NCI-H146 (cell line): ENCODE measurements at places on chromosomes 16 and 17.

- DNase-seq = no peak
These were observed 92.5 kb upstream of the RBL2 start for GRCh38 chr16:53341792-53342191.

- no peak for DNase-seq
These were observed 49.4 kb upstream of the GSG1L start for GRCh38 chr16:28112908-28113307.

DNA sequence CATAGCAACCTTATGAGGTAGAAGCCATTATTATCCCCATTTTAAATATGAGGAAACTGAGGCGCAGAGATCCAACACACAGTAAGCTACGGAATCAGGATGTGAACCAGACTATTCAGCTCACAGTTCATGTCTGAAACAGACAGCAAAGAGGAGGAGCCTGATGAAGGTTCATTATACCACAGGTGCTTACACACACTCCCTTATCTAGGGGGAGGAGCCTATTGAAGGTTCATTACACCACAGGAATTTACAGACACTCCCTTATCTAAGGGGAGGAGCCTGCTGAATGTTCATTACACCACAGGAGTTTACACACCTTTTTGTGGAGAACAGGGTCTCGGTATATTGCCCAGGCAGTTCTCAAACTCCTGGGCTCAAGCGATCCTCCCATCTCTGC is 21.9 kb downstream of the C16orf95 start:
- no peak for DNase-seq

- no peak for DNase-seq
These were observed 151.1 kb downstream of the KCNJ18 start for GRCh38 chr17:21843318-21843865.

DNA sequence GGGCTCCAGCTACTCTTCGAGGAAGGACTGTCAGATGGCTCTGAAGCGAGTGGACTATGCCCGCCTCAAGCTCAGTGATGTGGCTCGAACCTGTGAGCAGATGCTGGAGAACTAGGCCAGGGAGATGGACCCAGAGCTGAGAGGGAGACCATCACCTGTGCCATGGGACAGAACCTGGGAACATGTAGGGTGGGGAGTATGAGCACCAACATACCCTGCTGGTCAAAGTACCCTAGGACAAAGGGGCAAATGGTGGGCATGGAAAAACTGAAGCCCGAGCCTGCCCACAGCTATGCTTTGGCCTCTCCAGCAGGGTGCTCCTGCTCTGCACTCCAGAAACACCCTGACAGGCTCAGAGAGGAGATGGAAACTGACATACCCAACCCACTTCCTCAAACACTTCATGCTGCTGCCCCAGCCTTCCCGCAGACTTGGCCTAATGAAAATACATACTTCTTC is 1.9 kb downstream of the MED11 start:
- no peak for DNase-seq

DNA sequence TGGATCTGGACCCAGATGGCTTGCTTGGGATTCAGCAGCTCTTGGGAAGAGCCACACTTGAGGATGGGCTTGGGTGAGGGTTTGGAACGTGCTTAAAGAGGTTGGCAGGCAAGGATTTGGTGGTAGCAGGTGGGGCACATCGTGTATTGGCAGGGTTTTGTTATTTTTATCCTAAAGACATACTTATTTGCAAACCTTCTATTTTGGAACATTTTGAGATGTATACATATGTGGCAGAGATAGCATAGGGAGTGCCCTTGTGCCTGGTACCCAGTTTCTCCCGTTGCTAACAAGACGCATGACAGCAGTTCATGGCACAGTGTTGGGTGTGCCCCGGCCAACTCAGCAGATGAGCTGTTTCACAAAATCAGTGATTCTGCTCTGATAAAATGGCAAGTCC is 9.1 kb downstream of the BANP start:
- DNase-seq = no peak

DNA sequence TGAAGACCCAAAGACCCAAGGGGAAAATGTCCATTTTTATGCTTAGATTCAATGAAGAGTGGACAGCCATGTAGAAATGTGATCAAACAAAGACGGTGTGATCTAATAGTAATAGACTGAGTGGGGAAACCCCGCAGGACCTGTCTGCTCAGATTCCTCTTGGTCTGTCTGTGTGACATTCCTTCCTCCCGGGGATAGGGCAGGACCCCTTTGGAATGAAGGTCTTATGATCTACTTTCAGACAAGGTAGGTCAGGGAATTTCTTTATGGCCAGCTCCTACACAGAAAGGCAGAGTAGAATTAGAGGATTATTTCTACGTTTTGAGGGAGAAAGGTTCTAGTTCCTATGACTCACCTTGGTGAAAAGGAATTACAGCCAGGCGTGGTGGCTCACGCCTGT is 267.6 kb downstream of the STX8 start:
- no peak for DNase-seq

DNA sequence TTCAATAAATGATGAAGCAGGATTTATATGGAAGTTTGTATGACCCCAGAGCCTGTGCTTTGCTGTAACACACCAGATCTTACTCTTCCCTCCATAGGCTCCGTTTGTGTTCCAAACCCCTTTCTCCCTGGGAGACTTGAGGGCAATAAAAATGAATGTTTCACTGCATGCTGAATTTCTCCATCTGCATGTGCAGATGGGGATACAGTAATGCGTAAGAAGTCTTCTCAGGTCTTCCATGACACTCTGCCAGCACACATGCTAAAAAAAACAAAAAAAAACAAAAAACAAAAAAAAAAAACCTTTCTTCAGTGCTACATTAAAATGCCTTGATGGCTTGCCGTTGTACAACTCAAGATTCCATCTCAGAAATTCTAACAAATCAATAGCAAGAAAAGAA is 170.2 kb upstream of the ANKFN1 start:
- no peak for DNase-seq

GRCh38 chr17:72517413-72518158 is 396.8 kb downstream of the SOX9 start:
- no peak for DNase-seq

DNA sequence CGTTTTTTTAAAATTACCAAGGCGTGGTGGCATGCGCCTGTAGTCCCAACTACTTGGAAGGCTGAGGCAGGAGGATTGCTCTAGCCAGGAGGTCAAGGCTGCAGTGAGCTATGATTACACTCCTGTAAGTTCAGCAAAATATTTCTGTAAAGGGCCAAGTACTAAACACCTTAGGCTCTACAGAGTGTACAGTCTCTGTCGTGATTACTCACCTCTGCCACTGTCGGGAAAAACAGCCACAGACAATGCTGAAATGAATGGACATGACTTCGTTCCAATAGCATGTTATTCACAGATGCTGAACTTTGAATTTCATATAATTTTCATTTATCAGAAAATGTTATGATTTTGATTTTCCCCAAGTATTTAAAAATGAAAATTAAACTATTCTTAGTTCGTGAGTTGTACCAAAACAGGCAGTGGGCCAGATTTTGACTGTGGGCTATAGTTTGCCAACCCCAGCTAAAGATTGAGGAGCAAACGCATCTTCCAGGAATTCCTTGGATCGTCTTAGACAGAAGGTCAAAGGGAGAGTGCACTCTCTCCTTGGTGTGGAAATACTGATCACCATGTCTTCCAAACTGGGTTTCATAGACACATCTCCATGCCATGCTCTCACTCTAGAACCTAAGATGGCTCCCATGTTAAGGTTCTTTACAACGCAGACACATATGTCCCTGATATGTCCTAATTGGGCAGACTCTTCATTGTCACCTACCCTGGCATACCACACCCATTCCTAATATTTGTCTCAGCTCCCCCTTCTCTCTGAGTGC is 89.5 kb downstream of the MARF1 start:
- DNase-seq = no peak

- DNase-seq = no peak
These were observed 27.3 kb upstream of the COG7 start for GRCh38 chr16:23480257-23480656.

DNA sequence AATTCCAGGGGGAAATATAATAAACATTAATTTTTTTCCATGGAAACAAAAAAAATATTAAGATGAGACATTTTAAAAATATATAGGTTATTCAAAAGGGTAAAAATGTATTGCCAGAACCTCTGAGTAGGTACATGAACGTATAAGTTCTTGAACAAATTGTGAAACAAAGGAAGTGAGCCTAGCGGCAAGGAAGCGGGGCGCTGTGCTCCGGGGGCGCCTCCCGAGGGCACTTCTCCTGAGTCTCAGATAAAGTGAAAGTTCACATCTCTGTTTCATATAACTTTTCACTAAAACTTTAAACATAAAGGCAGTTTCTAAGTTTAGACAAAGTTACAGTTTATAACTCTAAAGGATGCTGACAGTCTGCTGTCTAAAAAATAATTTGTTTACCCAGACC is 52.3 kb downstream of the TNRC6C start:
- no peak for DNase-seq

GRCh38 chr16:5490499-5490898 is 392.9 kb upstream of the EEF2KMT start:
- peak; percentile 21 for DNase-seq

DNA sequence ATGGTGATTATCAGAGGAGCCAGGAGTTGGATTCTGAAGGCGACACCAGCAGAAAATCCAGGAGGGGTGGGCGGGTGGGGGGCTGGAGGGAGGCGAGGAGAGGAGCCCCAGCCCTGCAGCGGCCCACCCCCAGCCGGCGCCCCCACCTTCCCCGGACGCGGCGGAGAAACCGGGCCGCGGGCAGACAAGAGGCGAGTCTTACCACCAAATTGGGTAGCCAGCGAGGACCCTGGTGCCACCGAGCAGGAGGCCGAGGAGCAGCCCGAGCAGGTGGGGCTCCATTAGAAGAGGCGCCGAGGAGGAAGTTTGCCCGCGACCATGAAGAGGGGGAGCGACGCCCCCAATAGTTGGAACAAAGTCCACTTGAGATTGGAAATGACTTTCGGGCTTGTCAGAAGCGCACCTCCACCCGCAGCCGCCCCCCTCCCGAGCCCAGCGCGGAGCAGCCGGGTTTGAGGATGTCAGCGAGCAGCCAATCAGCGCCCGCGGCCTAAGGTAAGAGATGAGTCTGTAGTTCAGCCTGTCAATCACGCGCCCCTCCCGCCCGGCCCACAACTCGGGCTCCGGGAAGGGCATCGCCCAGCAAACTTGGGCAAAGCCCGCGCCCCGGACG is at the start of gene WNT3:
WNT3 (minus strand) TSS at position 377 of the 613 bp plus-strand sequence; CDS start at position 282, 95 bp downstream.
- peak; percentile 42 for DNase-seq

DNA sequence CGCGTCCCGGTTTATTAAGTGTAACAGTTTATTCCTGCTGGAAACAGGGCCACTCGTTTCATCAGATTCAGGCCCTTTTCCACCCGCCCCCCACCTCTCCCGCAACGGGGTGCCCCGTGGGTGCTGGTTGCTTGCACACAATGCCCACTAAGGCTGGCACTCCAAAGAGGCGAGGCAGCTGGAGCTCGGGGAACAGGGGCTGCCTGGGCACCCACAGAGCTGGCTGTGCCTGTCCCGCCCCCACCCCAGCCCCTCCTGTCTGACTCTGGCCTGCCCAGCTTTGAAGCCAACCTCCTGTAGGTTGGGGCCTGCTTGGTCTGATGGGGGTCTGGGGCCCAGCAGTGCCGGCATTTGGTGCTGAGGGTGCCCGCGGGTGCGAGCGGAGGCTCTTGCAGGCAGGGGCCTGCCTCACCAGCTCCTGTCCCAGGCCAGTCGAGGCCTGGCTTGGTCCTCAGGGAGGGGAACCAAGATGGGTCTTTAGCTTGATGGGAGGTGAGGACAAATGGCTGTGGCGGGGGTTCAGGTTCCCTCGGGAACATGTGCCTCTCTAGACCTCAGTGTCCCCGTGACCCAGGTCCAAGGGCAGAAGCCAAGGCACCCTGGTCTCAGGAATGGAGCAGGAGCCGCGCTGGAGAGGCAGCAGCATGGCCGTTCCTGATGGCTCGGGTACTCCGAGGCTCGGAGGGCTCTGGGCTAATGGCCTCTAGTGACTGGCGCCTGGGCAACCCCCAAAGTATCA is 20.1 kb downstream of the MYBBP1A start:
- DNase-seq = no peak

DNA sequence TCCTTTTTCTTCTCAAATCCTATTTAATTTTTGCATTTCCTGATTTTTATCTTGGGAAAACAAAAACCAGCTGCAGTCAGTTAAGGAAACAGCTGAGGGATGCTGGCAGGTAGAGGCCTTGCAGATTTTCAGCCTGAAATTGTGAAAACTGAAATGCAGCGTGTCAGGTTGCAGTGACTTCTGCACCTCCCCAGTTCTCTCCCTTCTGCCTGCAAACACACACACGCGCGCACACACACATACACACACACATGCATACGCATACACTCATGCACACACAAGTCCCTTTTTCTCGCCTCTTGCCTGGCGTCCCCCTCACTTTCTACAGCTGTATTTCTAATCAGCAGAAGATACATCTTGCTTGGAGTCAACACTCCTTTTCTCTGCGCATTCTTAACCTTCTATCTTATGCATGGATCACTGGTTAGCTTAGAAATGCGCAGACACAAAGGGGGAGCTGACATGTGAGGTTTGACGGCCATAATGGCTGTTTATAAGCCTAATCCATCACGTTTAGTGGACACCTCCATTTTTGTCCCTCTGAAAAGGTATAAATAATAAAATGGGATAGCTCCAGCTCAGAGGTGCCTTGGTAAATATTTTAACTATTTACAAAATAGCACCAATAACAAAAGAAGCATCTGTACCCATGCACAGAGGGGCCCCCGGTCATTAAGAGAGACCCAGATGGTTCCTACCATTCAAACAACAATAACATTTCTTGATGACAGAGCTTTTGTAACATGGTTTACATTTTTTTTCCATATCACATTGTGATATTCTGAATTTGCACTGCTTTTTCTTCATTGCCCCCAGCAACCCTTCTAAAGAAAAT is 392.1 kb upstream of the SALL1 start:
- DNase-seq = no peak

DNA sequence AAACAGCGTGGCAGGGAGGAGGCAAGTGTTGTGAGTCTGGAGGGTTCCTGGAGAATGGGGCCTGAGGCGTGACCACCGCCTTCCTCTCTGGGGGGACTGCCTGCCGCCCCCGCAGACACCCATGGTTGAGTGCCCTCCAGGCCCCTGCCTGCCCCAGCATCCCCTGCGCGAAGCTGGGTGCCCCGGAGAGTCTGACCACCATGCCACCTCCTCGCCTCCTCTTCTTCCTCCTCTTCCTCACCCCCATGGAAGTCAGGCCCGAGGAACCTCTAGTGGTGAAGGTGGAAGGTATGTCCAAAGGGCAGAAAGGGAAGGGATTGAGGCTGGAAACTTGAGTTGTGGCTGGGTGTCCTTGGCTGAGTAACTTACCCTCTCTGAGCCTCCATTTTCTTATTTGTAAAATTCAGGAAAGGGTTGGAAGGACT is at the start of gene CD19:
CD19 (plus strand) TSS at position 171 of the 425 bp plus-strand sequence; CDS start at position 201, 30 bp downstream.
- DNase-seq = no peak

DNA sequence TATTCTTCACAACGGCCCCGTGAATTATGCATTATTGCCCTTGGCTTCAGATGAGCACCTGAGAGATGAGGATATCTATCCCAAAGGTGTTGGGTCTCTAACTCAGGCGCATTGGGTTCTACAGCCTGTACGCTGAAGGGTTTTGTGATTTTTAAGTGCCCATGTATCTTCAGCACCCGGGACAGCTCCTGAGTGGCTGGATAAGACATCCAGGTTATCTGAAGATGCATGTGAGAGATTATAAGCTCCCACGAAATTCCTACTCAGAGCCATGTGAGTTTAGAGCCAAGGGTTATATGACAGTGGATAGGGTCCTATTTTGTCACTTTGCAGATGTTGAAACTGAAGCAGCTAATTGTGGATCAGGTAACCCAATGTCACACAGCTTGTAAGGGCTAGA is 612.3 kb upstream of the EEF2KMT start:
- DNase-seq = no peak

- no peak for DNase-seq
These were observed 26.9 kb downstream of the IL4R start for GRCh38 chr16:27340654-27341053.
